ENCODE measurements at places on chromosomes 5 and 9.

DNA sequence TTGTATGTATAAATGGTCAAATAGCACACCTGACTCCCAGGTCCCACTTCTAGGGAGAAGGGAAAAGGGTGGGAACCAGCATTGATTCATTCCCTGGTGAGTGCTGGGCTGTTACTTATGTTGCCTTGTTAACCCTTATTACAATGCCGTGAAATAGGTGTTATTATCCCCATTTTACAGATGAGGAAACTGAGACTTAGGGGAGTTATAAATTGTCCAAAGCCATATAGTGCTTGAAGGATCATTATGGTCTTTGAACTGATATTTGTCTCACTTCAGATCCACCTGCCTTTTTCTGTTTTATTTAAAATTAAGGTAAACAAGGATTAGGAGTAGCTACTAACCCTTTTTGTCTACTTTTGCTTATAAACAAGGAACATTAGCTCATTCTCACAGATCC, 16.5 kb downstream of the TMEM268 start:
- no peak for DNase-seq

DNA sequence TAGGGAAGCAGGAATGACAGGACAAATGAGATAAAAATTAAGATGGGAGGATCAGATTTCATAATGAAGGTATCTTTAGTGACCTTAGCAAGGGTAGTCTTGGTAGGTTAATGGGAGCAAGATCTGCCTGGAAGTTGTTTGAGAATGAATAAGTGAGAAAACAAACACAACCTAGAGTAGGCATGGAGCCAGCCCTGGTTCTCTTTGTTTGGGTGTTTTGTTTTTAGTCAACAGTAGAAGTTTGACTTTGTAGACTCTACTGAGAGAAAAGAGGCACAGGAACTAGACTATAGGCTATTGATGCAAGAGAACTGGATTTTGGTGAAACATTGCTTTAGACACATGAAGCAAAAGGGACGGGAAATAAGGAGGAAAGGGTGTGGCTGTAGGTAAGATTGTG, 40.3 kb downstream of the KCNN2 start:
- DNase-seq, result no peak

GRCh38 chr5:144125163-144125726, 45.2 kb downstream of the YIPF5 start:
- peak; percentile 68 for DNase-seq

GRCh38 chr9:87381050-87381711, 116.5 kb upstream of the DAPK1 start:
- peak; percentile 86 for DNase-seq

GRCh38 chr9:16401701-16402100, 468.8 kb downstream of the BNC2 start:
- DNase-seq, result no peak

DNA sequence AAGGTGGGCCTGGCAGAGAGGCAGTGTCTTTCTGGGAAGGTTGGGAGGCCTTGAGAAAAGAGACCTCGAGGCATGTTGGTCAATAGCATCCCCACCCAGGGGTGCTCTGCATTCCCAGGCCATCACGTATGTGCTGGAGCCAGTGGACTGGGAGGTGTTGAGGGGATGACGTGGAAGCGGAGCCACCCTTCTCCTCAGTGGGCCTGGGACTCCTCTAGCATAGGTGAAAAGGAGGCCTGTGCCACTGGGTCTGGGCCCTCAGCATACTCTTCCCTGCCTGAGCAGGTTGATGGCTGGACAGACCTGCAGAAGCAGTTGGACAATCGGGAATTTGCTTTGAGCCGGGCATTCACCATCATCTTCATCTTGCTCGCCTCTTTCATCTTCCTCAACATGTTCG, 25.5 kb downstream of the PITX1 start:
- DNase-seq, result no peak

GRCh38 chr5:174356536-174356935, 311.0 kb downstream of the NSG2 start:
- DNase-seq, result no peak

DNA sequence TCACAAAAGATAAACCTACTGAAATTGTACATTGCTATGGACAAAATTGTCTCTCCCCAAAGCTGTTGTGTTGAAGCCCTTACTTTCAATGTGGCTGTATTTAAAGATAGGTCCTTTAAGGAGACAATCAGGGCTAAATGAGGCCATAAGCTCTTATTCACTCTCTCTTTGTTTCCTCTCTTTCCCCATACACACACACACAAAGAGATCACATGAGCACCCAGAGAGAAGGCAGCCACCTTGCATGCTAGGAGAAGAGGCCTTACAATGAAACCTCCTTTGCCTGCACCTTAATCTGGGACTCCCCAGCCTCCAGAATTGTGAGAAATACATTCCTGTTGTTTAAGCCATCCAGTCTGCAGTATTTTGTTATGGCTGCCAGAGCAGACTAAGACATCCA, 1295.6 kb upstream of the CDH6 start:
- no peak for DNase-seq

DNA sequence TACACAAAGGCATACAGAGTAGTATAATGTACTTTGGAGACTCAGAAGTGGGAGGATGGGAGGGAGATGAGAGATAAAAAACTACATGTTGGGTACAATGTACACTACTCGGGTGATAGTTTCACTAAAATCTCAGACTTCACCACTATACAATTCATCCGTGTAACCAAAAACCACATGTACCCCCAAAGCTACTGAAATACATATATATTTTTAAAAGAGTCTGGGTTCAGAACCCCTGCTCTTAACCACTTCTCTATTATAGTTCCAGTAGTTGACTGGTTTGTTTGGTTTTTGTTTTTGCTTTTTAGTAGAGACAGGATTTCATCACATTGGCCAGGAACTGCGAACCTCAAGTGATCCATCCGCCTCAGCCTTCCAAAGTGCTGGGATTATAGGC, 22.6 kb downstream of the SGTB start:
- DNase-seq, result no peak

- DNase-seq, result no peak
Observed at GRCh38 chr9:131008909-131009618, at the start of gene LAMC3. Gene LAMC3, plus strand, starts transcription at chr9:131009174. Its CDS starts 41 bp downstream, at chr9:131009215.

DNA sequence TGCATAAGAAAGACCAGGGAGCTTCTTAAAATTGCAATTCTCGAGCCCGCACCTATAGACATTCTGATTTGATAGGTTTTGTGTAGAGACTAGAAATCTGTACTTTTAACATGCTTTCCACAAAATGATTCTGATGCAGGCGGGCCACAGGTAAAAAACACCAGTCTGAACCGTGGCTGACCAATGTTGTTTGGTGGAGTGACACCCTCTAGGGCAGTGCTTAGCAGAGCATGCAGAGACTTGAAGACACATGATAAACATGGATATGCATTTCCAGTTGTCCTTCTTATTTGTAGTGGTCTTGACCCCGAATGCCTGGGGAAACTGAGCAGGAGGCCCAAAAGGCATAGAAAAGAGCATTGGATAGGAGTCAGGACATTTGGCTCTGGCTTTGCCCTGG, 10.5 kb upstream of the COL15A1 start:
- DNase-seq, result no peak

- DNase-seq, result peak; percentile 41
Observed at GRCh38 chr9:95981761-95982390, 106.4 kb downstream of the ERCC6L2 start.

GRCh38 chr9:108684288-108685025, 171.3 kb downstream of the ACTL7B start:
- no peak for DNase-seq

DNA sequence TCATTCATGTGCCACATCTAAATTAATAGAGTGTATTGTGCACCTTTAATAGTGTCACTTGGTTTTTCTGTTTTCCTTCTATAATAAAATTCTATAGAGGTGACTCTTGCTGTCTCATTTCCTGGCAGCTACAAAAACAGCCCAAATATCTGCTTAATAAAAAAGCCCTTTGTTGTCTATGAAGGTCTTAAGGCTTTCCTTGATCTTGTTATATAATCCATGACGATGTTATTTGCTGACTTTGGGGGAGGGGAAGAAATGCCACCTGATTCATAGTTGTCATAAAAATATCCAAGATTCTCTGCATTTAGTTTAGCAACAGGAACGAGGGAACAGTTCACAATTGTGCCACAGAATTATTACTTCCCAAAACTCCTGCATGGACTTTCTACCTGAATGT, 31.3 kb downstream of the CPEB4 start:
- DNase-seq, result no peak

DNA sequence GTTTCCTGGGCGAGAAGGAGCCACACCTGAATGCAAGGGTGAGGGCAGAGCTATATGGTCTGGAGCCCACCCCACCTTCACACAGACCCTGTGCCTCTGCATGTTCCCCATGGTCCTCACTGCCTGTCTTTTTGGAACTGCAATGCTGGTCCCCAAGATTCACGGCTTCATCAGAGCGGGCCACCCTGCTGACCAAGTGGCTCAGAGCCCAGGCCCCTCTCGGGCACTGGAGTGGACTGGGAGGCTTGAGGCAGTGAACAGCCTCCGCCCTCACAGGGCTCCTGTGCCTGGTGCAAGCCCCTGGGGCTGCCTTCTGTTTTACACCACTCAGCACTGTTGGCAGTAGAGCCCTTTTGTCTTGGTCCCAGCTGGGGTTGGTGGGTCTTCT, 143.2 kb downstream of the CACNA1B start:
- DNase-seq, result no peak

DNA sequence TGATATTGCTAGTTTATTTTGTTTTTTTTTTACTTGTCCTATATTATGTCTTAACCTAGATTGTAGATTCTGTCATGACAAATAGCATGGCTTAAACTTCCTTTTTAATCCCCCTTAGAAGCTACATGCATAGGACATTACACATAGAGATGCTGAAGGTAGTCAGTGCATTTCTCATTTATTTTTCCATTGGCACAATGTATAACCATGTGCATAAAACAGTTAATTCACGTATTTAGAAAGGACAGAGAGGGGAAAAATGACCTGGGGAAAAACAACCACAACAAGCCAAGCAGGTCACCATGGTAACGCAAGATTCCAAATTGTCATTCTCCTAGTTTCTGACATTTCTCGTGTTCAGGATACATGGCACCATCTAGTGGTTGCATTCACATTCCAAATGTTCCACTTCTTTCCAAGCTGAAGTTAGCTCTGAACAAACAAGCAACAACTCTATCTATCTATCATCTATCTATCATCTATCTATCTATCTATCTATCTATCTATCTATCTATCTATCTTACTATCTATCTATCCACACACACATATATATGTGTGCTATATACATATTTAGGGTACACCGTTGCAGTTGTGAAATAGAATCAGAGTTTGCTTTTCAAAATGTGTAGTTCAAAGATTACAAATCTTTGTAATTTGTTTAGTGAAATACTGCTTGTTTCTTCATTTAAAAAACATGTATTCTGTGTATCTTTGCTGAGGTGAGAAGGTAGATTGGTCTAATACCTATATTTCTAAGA, 487.2 kb upstream of the ST8SIA4 start:
- peak; percentile 57 for DNase-seq

DNA sequence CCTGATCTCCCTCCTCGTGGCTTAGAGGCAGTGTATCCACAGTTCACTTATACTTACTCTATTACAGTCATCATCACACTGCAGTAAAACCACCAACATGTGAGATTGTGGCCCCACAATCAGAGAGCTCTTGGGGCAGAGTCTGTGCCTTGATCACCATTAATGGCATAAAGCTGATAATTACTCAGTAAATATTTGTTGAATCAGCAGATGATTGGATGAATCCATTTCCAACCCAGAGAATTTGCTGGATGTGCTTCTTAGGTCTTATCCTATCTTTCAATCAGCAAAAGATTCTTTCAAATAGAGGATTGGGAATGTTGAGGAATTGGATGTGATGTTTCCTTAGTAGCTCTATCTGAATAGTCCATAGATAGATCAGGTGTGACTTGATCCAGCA, 88.8 kb upstream of the PITX1 start:
- no peak for DNase-seq

- DNase-seq, result peak; percentile 50
Observed at GRCh38 chr9:73093740-73094379, 57.8 kb upstream of the ANXA1 start.

DNA sequence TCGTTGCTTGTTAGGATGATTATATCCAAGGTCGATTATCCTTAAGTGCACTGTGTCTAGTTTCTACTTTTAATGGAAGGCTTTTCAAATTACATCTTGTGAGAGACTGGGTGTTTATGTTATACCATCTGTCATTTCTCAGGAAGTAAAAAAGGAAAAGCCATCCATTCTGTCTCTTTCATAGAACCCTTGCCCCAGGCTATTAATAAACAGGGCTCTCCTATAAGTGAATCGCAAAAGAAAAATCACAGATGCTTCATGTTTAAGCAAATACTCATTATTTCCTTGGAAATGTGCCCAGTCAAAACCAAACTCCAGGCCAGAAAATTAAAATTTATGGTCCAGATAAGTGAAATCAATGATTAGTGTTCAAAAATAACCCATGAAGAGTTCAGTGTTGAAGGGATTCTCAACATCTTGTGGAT, 58.1 kb downstream of the STARD4 start:
- peak; percentile 69 for DNase-seq

DNA sequence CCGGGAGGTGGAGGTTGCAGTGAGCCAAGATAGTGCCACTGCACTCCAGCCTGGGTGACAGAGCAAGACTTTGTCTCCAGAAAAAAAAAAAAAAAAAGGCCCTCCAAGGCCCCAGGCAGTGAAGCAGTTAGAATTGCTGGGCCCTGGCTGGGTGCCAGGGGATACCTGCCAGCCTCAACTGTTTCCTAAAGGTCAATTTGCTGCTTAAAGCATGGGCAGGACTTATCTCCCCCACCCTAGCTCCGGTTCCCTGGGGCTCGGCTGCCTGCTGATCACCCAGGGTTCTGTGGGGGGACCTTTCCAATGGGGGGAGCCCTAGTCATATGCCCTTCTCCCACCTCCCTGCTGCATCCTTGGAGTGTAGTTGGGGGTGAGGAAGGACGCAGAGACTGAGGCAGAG, 25.7 kb downstream of the NCS1 start:
- DNase-seq, result no peak

DNA sequence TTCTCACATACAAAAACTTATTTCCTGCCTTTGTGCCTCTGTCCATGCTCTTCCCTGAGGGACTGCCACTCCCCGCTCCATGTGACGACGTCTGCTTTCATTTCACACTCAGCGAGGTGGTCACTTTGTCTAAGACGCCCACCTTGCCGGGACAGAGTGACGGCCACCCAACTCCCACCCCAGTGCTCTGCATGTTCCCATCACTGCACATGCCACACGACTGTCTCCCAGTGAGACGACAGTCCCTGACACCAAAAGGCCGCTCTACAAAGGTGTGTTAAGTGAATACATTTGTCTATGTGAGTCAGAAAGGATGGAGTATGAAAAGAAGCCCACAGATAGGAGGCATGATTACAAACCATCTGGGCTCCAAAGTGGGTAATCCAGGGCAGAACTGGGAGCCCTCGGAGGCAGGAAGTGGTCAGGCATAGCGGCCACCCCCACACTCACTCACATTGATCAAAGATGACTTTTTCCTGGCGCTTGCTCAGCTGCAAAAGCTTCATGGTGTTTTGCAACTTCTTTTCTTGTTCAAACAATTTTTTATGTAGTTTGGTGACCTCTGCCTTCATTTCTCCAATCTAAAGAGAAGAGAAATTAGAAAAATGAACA, 185.8 kb downstream of the CDK5RAP2 start:
- peak; percentile 97 for DNase-seq

DNA sequence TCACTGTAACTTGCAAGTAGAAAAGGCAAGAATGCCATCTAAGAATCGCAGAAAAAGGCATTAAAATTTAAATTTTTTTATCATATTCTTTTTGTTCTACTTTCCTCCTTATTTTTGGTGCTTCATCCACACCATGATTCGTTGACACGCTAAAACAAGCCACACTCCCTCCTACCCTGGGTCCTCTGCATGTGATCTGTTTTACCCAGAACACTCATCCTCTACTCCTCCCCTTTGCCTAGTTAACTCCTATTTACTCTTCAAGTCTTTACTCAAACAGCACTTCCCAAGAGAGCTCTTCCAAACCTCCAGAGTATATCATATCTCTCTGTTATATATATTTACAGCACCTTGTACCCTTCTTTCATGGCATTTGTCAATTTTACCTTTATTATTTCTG, 61.4 kb upstream of the SRP19 start:
- DNase-seq, result no peak
